Stimulated activated CD4-positive, alpha-beta T cell treated with anti-CD3 and anti-CD28 coated beads, Interleukin-4, amount 100 ng/mL, for 1 hour (primary cell): ENCODE measurements at places on chromosomes 4 and X.

DNA sequence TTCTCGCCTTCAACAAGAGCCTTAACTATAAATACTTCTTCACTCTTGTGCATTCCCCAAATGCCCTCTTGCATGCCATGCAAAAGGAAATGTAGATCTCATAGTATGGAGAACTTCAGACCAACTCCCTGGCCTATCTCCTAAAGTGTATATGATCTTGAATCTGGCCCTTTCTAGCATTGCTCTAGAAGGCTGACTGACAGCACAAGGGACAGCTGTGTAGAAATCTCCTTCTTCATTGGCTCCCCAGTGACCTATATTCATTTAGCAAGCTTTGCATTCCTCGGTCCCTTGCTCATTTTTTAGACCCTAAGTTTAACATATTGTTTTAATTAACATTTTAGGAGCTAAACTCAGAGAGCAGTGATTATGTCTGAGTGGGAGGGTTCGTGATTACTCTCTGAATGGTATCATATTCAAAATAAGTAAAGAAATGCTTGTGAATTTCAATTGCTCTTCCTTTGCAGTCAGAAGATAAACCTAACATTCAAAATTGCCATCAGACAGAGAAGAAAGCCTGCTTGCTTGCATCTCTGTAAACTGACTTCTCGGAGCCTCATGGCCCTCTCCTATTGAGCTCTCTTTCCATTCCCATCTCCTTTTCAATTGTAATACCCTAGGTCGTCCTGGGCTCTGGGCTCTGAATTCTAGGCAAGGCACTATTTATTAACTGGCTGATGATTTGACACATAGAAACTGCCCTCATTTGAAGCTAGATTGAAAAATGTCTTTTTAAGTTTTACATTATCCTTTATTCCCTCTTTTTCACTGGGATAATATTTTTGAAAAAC lies 120.3 kb upstream of the PRKG2 start:
- no peak for DNase-seq

GRCh38 chr4:85147481-85148076 lies 181.1 kb upstream of the WDFY3 start:
- no peak for DNase-seq

DNA sequence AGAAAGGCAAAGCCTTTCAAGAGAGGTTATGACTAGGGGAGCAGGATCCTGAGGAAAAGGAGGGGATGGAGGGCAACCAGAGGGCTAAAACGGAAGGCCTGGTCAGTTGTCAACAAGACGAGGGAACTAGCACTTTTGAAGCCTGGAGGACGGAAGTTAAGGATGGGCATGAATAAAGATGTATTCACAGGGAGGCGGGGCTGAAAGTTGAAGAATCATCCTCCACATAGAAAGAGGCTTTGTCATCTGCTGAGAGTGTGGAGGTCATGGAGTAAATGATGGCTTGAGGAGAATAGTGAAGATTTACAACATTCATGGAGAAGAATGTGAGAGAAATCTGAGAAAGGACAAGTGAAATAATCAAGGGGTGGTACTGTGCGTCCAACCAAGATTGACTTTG lies 137.5 kb downstream of the MAGEB17 start:
- DNase-seq, result no peak

- no peak for DNase-seq
Measured at GRCh38 chrX:146863566-146863965, 49.0 kb upstream of the CXorf51A start.

GRCh38 chrX:29196501-29196900 lies 609.3 kb downstream of the IL1RAPL1 start:
- no peak for DNase-seq

DNA sequence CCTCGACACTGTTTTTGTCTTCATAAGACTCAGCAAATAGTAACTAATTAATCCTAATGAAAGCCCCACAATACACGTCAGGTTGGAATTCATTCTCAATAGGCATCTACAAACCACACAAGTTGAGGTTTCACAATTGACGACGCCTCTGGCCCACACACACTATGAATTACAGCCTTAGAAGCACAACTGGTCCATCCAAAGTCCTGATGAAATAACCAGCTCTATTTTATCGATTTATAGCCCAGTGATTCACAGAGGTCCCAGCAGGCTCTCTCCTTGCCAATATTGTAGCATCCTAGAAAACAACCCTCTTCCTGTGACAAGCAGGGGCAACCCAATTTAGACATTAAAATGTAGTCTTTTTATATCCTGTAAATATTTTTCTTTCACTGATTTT lies 112.1 kb downstream of the NR3C2 start:
- no peak for DNase-seq

- peak; percentile 21 for DNase-seq
Measured at GRCh38 chr4:121243485-121243884, 79.4 kb upstream of the TNIP3 start.

DNA sequence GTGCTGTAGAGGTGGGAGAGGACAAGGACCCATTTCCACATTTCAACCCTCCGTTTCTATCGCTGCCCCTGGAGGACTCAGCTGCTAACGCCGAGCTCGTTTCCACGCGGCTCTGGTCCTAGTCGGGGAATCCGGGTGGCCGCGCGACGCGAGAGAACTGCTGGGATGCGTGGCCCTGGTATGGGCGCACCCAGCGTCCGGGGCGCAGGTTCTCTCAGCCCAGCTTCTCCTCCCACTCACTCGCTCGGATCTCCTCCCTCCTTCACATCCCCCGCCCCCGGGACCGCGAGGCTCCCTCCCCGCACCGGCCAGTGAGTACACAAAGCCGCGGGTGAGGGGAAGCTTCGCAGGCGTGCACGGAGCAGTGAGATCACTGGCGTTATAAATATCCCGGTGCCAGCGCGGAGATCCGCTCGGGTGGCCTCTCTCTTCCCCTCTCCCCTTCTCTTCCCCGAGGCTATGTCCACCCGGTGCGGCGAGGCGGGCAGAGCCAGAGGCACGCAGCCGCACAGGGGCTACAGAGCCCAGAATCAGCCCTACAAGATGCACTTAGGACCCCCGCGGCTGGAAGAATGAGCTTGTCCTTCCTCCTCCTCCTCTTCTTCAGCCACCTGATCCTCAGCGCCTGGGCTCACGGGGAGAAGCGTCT lies at the start of gene FGF5:
Gene FGF5, plus strand, starts transcription at position 412 of the 649 bp plus-strand sequence. Its CDS starts 161 bp downstream, at position 573.
- peak; percentile 20 for DNase-seq

GRCh38 chr4:13918991-13919441 lies 291.5 kb upstream of the BOD1L1 start:
- no peak for DNase-seq

- DNase-seq, result no peak
Measured at GRCh38 chr4:37908488-37909331, 17.8 kb downstream of the TBC1D1 start.

DNA sequence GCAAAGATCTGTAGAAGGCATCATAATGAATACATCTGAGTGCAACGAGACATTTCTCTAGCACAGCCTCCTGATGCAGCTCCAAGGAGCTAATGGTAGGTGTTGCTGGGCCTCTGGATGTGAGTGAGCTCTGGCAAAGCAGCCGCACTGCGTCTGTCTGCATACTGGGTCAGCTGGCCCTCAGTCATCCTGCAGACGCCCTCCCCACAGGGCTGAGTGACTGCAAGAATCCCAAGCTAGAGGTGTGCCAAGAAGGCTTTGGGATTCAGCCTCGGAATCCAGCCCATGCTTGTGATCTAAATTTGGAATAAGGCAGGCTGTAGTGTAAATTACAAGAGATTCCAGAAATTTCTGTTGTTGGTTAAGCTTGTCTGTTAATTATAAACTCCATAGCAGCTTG lies 18.5 kb downstream of the HERC3 start:
- no peak for DNase-seq

GRCh38 chr4:58679886-58680285 lies 1569.7 kb upstream of the IGFBP7 start:
- no peak for DNase-seq

DNA sequence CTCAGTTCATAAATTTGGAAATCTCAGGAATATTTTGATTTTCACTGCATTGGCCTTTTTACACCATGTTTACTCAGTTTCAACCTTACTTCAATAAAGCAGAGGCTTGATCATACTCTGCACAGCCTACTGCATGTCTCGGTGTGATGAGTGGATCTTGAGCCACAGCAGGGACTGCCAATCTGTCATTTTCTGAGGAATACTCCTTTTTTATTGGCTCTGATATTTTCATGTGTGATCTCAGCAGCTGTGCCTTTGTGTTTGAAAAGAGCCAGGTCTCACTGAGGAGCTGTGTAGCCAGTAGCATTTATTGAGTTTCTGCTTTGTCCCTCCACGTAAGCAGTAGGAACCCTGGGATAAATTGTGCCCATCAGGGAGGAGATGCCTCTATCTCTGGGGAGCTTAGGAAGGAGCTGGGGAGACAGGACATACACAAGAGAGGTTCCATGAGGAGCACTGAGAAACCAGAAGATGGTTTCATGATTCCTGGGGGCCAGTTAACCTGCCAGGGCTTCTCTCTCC lies 18.9 kb upstream of the TRIM2 start:
- DNase-seq, result no peak

DNA sequence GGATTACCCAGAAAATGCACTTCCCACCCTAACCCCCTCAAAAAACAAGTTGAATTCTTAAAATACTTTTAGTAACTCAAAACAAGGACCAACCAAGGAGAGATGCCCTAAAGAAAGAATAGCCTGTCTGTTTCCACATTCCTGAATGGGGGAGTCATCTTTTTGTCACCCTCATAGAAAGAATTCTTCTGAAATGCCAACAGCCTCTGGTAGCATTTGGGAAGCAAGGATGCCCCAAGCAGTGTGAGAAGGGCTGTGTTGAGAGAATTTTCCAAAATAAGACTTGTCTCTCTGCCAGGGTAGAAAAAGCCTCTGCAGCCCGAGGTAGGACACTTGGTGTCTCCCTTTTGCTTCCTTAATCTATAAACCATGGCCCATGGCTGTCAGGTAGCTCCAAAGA lies 173.1 kb upstream of the VCX3A start:
- DNase-seq, result no peak

DNA sequence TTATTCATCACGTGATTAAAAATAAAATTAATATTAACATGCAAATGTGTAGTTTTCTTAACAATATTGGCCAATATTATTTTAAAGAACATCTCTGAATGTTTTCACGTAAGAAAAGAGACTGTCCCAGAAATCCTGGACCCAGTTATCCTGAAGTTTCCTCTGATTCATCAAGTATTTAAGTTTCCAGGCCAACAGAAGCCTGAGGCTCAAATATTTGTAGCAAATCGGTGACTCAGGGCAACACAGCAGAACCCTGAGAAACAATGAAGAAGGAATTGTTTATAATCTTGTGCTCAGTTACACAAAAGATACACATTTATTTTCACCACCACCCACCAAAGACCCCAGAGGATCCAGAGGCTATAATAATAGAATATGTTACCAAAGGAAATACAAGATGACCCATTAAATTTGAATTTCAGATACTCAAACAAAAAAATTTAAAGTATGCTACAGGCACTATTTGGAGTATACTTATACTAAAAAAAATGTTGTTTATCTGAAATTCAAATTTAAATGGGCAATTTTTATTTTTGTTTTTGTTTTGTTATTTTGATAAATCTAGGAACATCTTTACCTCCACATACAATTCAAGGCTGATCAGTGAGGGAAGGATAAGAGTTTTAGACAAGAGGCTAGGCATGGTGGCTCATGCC lies 33.9 kb upstream of the SLC7A11 start:
- DNase-seq, result no peak

DNA sequence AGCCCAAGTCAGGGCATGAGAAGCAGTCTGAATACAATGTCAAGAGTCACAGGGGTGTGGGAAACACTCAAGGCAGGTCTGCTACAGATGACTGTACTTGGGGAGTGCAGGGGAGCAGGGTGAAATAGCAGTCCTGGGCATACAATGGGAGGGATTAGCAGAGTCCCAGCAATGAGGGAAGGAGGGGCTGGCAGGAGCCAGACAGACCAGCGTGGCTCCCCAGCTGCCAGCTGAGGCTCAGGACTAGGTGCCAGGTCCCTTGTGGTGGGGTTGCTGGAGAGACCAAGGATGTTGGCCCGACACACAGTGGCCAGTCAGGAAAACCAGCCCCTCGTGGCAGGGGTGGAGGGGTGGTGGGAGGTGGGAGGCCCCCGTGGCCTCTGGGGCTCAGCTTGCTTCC lies 86.6 kb downstream of the RTL5 start:
- no peak for DNase-seq

GRCh38 chr4:110867981-110868720 lies 245.3 kb upstream of the PITX2 start:
- no peak for DNase-seq

DNA sequence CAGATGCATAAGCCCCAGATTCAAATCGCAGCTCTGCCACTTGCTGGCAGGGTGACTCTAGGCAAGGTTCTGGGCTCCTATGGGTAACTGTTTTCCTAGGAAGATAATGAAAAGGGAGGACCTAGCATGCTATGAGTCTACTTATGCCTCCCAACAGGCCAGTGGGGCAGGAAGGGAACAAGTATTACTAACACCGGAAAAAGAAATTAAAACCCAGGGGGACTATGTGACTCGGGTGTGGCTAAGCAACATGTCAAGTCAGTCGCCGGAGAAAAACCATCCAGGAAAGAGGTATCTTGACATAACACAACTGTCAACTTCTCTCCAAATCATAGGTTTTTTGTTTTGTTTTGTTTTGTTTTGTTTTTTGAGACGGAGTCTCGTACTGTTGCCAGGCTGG lies 45.5 kb upstream of the RBPJ start:
- DNase-seq, result no peak

GRCh38 chr4:3217266-3217665 lies 31.7 kb upstream of the MSANTD1 start:
- no peak for DNase-seq

DNA sequence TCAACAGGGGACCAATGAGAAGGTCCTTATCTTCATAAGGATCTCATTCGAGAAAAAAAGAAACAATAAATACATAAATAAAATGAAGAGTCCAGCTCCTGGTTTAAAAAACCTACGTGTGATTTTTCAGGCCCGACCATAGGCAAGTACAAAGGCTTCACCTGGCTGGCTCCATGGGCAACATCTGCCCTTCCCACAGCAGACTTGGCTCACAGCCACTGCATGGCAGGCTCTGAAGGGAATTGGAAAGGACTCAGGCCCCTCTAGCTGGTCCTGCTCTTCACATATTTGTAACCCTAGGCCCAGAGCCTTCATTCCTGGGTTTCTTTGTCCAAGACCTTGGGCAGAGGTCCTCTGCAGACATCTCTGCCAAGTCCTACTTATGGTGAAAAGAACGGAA lies 228.1 kb downstream of the QDPR start:
- no peak for DNase-seq
